ENCODE measurements at places on chromosomes 7 and 10. TPM values are rescaled to one million over a fixed set of nuclear protein-coding genes. Genes with fewer than 3 reads are reported as not detected.

Gene MSMB
- total RNA-seq = not detected

Gene CFAP46
- 0.22 TPM for total RNA-seq

Gene PTPN20
- 0.22 TPM for total RNA-seq

DNA sequence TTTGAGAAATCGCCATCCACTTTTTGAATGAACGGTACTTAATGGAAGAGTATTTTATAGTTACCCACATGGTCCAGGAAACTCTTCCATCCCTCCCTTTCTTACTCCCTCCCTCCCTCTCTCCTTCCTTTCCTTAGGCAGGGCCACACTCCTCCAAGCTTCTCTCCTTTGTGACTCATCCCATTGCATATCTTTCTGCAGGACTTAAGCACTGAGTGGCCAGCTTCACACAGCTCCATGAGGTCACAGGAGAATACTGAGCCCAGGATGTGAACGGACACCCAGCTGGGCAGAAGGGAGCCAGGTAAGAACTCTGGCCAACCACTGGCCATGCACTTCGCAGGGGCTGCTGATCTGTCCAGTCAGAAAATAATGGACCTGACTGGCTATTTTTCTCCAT is 189.7 kb upstream of the ADCY1 start:
- H3K27ac ChIP-seq = no peak overlapping the region
- H3K4me3 ChIP-seq = no peak overlapping the region
- no peaks in the 10 kb centered on the region for H3K4me1 ChIP-seq
- H3K27me3 ChIP-seq = no peaks in the 10 kb centered on the region

DNA sequence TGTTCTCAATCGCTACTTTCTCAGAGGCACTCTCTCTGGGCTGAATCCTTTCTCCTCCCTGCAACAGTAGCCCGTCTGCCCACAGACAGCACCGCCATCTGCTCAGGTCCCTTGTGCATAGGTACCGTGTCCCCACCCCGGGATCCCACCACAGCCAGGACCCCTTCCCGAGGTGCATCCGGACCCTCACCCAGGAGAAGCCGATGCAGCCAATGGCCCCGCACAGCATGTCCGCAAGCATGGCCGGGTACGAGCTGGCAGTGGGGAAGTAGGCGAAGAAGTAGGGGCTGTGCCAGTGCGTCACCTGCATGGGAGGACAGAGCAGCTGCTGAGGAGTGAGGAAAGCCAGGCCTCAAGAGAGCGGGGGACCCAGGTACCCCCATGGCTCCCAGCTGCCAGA is 25.5 kb downstream of the DDC start:
- 0 out of 2 replicates have a peak, but pooled peaks cover 9% of the 10 kb centered on the region for H3K27me3 ChIP-seq
- peaks cover 11% of the 10 kb centered on the region for H3K4me1 ChIP-seq
- H3K27ac ChIP-seq = no peak overlapping the region
- H3K36me3 ChIP-seq = no peaks in the 10 kb centered on the region

- H3K27me3 ChIP-seq = no peaks in the 10 kb centered on the region
- H3K36me3 ChIP-seq = no peaks in the 10 kb centered on the region
- DNase-seq = no peak
- H3K4me3 ChIP-seq = no peak overlapping the region
Measured at GRCh38 chr7:151708610-151709009, 168.3 kb downstream of the PRKAG2 start.

- H3K27ac ChIP-seq = no peak overlapping the region
- H3K36me3 ChIP-seq = no peaks in the 10 kb centered on the region
- H3K4me3 ChIP-seq = no peak overlapping the region
- peaks cover 11% of the 10 kb centered on the region for H3K4me1 ChIP-seq
- H3K27me3 ChIP-seq = no peaks in the 10 kb centered on the region
- DNase-seq = peak; percentile 73
Measured at GRCh38 chr7:28608731-28609130, 196.4 kb downstream of the CREB5 start.
